ENCODE measurements at places on chromosomes 11 and 22. TPM values are rescaled to one million over a fixed set of nuclear protein-coding genes. Genes with fewer than 3 reads are reported as not detected.

GRCh38 chr11:64128255-64129006 is 37.5 kb downstream of the MACROD1 start:
- no peak for DNase-seq

- DNase-seq, result no peak
These were observed 304.1 kb downstream of the TBC1D22A start for GRCh38 chr22:47066616-47066905.

Gene BRSK2
- polyA plus RNA-seq, result 0.22 TPM

DNA sequence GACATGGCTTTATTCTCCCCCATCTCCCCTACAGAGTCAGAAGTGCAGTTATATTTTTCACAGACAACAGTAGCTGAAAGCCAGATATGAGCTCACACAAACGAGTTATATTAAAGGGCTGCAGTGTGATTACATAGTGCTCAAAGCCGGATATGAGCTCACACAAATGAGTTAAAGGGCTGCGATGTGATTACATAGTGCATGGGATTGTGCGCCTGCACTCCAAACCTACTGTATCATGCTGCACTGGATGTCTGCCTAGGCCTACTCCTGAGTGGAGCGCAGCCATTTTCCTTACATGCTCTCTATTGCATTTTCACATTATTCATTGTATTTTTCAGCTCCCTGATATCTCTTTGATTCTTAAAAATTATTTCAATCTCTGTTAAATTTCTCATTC is 414.6 kb upstream of the LARGE1 start:
- DNase-seq, result no peak

Gene OR8G5
- not detected for polyA plus RNA-seq

Gene RASGRP2
- polyA plus RNA-seq, result 7.0 TPM

DNA sequence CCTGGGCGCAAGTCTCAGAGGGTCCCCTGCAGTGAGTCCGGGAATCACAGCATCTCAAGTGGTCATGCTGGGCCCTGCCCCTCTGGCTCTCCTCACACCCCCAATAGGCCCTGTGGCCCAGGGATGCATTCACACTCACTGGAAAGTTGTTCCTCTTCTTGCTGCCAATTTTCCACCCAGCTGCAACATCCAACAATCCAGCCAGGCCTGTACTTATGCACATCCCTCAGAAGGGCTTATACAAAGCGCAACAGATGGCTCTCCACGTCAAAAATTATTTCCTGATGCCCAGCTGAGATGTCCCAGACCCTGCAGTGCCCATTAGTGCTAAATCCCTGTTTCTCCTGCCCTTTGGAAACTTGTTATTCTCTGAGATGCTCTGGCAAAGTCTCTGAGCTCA is 407.8 kb upstream of the NARS2 start:
- DNase-seq, result no peak

Gene SLC22A8
- not detected for polyA plus RNA-seq

DNA sequence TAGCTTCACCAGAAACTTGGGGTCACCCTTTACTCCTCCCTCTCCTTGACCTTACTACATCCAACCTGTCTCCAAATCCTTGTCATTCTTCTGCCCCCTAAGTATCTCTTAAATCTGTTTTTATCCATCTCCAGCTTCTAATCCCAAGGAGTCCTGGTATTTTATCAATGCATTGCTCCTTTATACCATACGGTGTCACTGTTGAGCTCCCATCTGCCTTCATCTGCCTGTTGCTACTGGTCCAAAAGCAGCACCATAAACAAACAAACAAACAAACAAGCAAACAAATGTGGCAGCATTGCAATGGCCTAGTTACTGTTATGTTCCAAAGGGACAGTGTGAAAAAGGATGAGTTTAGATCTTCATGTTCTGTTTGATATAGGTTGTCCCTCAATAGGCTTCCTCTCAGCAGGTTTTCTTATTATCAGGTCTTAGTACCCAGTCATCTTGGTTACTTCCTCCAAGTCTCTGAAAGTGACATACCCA is 34.2 kb downstream of the DNHD1 start:
- DNase-seq, result no peak

Gene HBG2
- polyA plus RNA-seq, result 0.73 TPM

DNA sequence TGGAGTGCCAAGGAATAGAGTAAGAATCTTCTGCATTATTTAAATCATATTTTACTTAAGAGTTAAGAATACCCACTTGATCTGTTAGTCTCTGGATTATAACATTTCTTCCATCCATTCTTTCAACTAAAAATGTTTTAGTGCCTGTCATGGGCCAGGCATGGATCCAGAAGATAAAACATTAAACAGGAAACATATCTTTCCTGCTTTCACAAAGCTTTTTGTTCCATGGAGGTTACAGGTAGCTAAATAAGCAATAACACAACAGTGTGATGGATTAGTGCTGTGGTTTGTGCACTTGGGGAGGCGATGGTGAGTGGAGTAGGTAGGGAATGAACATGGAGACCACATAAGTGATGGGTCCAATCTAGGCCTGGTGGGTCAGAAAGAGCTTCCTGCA is 258.5 kb downstream of the DDX10 start:
- no peak for DNase-seq

Gene MS4A15
- 0.15 TPM for polyA plus RNA-seq

Measured in ovary (tissue), 10 donors.